ENCODE measurements at places on chromosomes 3 and 15. TPM values are rescaled to one million over a fixed set of nuclear protein-coding genes. Genes with fewer than 3 reads are reported as not detected.
A peak's percentile ranks its signal among the peaks of the same experiment; 100 is the strongest.

DNA sequence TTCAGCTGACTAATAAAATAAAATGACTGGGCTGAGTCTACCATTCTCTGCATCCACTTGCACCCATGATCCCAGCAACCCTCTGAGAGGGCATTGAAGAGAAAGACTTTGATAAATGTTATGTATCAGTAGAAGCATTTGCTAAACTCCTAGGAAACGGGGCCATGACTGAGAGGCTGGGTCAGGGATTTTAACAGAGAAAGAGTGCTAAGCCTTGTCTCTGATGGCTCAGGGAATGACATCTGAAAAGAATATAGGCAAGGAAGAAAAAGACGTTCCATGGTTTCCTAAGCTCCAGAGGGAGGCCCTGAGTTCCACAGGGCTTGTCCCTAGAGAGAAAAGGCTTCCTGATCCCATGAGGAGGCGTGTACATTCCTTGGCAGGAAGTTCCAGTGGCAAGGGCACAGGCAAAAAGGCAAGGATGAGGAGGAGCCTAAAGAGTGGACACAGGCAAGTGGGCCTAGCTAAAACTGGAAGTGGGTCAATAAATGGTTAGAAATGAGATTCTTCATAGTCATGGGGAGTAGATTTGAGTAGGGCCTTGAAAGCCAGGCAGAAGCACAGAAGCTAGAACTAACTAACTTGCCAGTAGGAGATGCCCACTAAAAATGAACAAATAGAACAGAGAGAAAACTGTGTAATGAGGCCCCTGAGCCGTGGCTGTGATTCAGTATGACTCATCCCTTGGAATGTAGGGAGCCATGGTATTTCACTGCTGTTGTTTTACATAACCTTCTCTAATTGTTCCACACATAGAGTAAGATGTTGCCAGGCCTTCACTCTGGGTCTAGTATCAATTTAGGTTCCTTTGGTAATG, 44.9 kb upstream of the MANF start:
- DNase-seq, result peak; percentile 93

DNA sequence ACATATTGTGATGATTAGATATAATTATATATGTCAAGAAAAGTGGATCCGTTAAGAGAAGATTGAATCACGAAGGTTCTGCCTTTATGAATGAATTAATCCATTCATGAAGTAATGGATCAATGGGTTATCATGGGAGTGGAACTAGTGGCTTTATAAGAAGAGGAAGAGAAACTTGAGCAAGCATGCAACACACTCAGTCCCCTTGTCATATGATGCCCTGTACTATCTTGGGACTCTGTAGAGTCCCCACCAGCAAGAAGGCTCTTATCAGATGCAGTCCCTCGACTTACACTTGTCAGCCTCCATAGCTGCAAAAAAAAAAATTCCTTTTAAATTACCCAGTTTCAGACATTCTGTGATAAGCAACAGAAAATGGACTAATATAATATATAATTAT, 301.9 kb downstream of the RAP2B start:
- no peak for DNase-seq

- peak; percentile 51 for DNase-seq
These were observed 493.4 kb upstream of the ALCAM start for GRCh38 chr3:104873331-104873730.

DNA sequence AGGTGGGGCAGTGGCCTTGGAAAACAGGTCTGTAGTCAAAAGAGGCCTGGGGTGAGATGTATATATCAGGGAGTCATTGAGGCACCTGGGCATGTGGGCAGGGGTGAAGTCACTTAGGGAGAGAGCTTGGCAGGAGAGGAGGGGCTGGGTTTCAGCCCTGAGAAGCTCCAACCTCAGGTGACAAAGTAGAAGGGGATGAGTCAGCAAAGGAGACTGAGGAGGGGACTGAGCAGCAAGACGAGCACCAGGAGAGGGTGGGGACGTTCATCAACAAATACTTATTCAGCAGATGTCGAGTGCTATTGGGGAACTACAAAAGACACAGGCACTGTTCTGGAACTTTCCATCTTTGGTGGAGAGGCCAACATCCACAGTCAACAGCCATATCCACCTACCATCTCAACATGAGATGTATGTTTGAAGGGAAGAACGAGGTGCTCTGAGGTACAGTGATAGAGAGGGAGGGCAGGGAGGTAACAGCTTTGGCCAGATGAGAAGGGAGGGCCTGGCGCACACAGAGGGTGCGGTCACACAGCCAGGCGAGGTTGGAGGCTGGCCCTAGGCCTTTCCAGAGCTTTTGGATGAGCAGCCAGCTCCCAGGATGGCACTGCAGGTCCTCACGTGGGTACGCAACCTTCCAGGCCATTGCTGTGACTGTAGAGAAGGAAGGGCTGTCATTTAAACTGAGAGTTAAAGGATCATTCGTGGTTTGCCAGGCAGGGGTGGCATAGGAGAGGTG, 45.7 kb downstream of the GLDN start:
- DNase-seq, result no peak

DNA sequence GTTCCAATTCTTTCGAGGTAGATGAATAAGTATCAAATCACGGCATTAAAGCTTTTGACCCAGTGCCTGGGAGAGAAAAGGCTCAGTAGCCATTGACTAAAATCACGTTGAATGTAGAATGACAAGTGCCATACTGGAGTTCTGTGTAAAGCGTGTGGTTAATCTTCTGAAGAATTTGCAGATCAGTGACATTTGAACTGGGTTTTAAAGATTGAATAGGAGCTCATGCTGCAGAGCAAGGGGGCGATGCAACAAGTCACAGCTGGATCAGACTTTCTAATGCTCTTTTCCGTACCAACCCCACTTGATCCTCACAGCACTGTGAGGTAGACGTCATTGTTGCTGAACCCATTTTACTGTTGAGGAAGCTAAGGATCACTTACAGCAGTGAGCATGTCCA, 49.5 kb upstream of the TPM1 start:
- no peak for DNase-seq

GRCh38 chr3:120742849-120743365, 363 bp downstream of the GTF2E1 start:
- peak; percentile 27 for DNase-seq

DNA sequence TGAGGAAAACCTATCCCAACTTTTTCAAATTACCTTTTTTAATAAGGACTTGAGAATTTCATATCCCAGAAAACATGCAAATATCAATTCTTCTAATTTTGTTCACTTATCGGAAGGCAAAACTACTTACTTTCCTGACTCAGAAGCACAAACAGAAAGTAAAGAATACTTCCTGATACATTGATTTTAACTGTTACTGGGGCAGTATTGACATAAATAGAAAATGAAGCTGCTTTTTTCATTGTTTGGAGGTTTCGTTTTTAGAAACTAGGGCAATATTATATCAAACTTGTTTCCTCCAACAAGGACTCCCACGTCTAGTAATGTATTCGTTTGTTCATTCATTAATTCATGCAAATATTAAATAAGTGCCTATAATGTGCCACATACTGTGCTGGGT, 19.1 kb downstream of the PAQR9 start:
- DNase-seq, result no peak

DNA sequence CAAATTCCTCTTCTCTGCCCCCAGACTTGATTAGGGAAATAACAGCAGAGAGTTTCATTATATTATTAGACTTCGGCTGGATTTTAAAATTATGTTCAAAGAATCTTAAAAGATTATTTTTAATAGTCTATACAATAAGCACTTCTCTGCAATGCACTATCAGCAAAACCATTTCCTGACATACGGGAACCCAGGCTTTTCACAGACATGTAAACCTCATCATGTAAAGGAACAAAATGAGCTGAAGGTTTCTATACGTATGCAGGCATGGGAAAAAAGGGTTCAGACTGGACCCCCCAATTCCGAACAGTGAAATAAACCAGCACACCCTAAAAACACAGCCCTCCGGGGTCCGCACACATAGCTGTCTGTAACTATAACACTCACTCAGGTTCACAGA, 77.5 kb upstream of the LMOD3 start:
- no peak for DNase-seq

GRCh38 chr3:47385796-47386195, 5.0 kb downstream of the PTPN23 start:
- no peak for DNase-seq

DNA sequence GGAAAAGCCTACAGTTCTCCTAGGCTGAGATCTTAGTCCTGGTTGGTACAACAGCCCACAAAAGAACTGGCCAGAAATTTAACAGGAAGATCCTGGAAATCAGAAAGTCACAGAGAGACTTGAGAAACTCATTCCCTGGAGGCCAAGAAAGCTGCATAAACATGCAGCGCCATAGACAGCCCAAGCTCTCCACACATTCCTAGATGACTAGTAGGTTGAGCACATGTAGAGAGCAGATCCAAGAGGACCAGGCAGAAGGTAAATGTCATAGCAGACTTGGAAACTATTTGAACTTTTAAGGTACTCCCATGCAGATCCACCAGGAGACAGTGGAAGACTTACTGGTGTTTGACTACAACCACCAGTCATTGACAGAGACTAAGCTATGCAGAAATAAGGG, 18.4 kb downstream of the KBTBD12 start:
- DNase-seq, result no peak

- no peak for DNase-seq
These were observed 11.7 kb upstream of the MRPS22 start for GRCh38 chr3:139332092-139332491.

- DNase-seq, result no peak
These were observed 182.5 kb downstream of the FOXP1 start for GRCh38 chr3:71400986-71401451.

DNA sequence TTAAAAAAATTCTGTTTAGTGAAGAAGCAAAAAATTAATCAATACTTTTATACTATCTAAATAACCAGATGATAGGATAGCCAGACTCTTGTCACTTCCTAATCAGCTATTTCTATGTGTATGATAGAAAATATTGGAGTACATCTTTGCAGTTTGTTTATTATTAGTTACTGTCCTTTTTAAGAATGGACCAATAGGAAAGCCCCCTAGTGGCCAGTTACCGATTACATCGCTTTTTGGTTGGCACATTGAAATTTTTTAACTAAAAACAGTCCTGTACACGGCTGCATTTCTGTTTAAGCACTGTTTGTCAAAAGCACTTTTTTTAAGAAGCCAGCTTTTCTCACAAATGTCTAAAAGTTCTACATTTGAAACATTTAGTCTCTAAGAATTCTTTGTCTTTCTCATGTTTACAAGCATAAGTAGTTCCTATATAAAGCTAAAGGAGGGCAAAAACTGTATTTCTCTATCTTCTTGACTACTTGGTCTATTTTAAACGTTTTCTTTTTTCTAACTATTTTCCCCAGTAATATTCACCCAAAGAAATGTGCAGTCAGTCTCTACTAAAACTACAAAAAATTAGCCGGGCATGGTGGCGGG, 253.2 kb upstream of the LRTM1 start:
- peak; percentile 73 for DNase-seq

GRCh38 chr3:179332240-179332639, 9.4 kb downstream of the ZNF639 start:
- DNase-seq, result no peak

DNA sequence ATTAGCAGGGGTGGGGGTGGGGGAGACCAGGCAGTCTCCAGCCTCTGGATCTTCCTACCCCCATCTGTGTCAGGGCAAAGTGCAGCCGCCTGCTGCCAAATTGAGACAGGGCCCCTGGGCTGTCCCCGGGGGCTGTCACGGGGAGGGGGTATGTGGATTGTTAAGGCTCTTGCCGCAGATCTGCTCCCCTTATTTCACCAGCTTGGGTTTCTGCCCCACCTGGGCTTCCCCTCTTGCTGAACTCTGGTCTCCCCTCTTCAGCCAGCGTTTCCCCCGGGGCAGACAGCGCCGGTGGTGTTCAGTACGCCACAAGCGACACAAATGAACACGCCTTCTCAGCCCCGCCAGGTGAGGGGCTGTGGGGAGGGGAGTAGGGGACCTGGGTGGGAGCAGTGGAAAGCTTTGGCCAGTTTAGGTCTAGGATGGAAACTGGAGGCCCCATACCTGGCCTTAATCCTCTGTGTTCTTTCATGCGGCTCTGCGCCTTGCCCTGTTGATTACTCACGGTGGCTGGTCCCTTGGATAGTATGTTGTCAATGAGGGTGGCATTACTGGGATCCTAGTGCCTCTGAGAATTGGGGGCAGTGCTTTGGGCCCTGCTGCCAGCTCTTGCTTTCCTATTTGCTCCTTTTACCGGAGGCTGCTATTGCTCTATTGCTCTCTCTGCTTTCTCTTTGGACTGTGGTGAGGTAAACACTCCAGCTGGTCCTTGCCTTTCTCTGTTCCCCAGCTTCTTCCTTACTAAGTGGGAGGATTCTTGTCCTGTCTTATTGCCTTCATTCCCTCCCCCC, 1.7 kb downstream of the EIF4G1 start:
- DNase-seq, result peak; percentile 32

- no peak for DNase-seq
These were observed 425.0 kb downstream of the TIGIT start for GRCh38 chr3:114718898-114719210.

- DNase-seq, result no peak
These were observed 18.7 kb downstream of the OCA2 start for GRCh38 chr15:28080386-28080785.

GRCh38 chr3:188243124-188243795, 89.3 kb downstream of the LPP start:
- peak; percentile 64 for DNase-seq

GRCh38 chr15:101275018-101275417, 2.3 kb downstream of the SELENOS start:
- no peak for DNase-seq

DNA sequence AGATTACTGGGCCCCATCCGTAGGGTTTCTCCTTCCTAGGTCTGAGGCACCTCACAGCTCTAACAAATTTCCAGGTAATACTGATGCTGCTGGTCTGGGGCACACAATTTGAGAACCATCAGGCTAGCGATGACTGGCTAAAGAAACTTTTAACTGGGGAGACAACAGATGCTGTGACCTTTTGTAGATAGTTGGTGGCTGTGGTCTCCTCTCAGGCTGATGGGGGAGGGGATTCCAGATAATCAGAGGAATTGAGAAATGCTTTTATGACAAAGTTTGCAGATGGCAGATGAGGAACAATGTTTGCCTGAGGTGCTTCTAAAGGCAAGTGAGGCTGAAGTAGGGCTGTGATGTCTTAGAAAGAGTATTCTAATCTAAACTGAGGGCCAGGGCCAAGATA, 13.8 kb upstream of the CCR9 start:
- DNase-seq, result no peak

DNA sequence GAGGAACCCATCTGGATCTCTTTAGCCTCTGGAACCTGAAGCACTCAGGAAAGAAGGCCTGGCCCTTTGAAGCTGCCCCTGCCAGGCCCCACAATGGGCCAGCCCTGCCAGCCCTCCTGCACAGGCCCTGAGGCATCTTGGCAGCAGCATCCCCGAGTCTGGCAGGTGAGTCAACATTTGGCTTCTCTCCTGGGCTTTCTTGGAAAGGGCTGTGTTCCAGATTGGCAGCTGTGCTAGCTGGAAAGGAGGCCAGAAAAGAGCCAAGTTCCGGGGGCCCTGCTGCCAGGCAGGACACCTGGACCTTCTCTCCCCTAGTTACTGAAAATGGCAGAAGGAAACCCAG, 187.2 kb downstream of the SHQ1 start:
- peak; percentile 98 for DNase-seq

GRCh38 chr3:59027607-59028006, 22.2 kb downstream of the CFAP20DC start:
- DNase-seq, result no peak

The EOMES gene
- 0.47 TPM for total RNA-seq

The EFCAB12 gene
- total RNA-seq, result 0.12 TPM

The COL7A1 gene
- 10.6 TPM for total RNA-seq

The CPLX3 gene
- total RNA-seq, result not detected

The CMTM8 gene
- 5.2 TPM for total RNA-seq

The ABI3BP gene
- 31.6 TPM for total RNA-seq

The ITIH3 gene
- total RNA-seq, result not detected

The FAM107A gene
- 0.29 TPM for total RNA-seq

The ZNF197 gene
- 9.6 TPM for total RNA-seq

The RAD51 gene
- total RNA-seq, result 17.3 TPM

The TMEM42 gene
- 10.2 TPM for total RNA-seq

The MYL3 gene
- not detected for total RNA-seq

The ADAMTSL3 gene
- 10.9 TPM for total RNA-seq

The ARPC4 gene
- 131 TPM for total RNA-seq

The LNP1 gene
- 5.2 TPM for total RNA-seq

Measured in PC-3 (cell line).